Mesendoderm (in vitro differentiated cells): ENCODE measurements at places on chromosomes 13 and 19.
A peak's percentile ranks its signal among the peaks of the same experiment; 100 is the strongest.

DNA sequence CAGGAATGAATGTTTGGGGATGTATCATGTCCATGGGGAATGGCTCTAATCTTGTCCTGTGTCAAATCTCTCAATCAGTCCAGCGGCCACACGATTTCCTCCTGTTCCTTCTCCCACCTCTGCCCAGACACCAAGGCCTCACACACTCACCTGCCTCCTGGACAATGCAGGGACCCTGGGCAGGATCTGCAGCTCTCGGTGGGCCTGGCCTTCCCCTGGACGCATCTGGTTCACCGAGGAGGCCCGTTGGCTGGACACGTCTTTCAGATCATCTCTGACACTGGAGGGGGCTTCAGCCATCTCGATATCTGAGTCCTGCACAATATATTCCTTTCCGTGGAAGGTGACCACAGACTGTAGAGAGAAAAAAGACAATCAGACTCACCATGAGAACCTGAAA is 21.4 kb downstream of the ZSCAN5C start:
- DNase-seq, result no peak

DNA sequence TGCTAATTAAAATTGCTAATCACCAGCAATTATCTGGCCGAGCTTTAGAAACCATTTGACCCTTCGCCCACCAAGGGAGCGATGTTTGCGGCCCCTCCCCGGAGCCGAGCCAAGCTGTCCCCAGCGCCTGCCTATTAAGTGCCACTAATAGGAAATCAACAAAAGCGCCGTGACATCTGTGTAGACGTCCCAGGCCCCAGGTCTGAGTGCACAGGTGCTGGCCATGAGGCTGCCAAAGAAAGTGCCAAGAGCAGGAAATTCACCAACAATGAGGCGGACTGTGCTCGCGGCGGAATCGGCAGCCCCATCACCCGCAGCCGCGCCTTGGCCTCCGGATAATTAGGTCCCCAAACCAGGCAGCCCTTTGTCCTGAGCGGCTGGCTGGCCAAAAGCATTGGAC is 44.5 kb upstream of the SPACA7 start:
- no peak for DNase-seq

DNA sequence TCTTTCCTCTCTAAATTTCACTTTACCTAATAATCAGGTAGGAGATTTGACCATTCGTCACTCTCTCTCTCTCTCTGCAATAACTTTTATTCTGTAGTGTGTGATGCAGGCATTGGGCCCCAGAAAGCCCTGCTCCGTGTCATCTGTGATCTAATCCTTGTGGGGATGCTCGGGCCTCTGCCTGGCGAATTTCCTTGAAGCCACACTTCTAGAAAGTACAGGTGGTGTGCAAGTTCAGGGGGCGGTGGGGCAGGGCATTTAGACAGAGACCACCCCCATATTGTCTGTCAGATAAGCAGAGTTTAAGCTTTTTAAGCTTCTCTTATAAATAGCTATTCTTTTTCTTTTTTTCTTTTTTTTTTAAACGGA is 53.4 kb upstream of the GPR12 start:
- no peak for DNase-seq

DNA sequence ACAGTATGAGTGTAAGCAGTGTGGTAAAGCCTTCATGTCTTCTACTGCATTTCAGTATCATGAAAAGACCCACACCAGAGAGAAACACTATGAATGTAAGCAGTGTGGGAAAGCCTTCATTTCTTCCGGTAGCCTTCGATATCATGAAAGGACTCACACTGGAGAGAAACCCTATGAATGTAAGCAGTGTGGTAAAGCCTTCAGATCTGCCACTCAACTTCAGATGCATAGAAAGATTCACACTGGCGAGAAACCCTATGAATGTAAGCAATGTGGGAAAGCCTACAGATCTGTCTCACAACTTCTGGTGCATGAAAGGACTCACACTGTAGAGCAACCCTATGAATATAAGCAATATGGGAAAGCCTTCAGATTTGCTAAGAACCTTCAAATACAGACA is 12.8 kb downstream of the ZNF844 start:
- DNase-seq, result no peak

- DNase-seq, result no peak
These were observed 477.9 kb upstream of the MIR17HG start for GRCh38 chr13:90869580-90869979.

- DNase-seq, result peak; percentile 70
These were observed 25.8 kb downstream of the CACNG6 start for GRCh38 chr19:54017261-54017660.

DNA sequence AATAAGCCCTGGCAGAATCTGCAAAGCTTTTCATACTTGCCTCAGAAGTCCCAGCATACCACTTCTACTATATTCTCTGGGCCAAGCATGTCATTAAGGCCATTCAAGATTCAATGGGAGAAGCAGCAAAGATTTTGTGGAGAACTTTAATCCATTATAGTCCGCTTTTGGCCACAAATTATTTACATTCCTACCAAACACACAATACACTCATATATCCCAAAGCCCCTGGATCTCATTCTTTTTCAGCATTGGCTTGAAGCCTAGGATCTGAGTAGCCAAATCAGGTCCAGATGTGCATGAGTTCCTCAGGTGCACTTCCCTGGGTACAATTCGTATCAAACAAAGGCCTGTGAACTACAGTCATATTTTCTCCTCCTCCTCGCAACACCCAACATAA is 203.4 kb downstream of the NDFIP2 start:
- DNase-seq, result no peak

GRCh38 chr13:28220166-28220565 is 81.8 kb downstream of the PAN3 start:
- DNase-seq, result no peak

DNA sequence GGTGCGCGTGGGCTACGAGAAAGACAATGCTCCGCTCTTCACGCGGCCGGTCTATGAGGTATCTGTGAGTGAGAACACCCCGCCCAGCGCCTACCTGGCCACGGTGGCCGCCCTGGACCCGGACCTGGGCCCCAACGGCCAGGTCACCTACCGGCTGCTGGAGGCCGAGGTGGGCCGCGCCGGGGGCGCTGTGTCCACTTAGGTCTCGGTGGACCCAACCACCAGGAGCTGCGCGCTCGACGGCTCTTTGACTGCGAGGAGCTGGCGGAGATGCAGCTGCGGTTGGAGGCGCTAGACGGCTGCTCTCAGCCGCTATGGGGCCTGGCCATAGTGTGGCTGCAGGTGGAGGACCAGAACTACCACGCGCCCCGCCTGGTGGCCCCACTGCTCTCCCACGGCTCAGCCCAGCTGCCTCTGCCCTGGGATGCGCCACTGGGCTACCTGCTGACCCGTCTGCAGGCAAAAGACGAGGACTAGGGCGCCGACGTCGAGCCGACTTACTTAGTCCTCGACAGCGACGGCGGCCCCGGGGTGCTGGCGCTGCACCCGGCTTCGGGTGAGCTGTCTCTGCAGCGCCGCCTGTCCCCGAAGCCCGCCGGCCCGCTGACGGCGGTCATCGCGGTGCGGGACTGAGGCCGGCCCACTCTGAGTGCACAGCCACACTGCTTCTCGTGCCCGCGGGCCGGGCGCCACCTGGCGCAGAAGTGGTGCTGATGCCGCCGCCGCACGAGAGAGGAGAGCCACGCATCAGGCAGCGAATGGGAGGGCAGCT is 173.0 kb downstream of the OLFM4 start:
- peak; percentile 53 for DNase-seq

GRCh38 chr13:74174810-74175209 is 40.6 kb upstream of the KLF12 start:
- DNase-seq, result no peak

GRCh38 chr13:98686270-98686669 is 66.2 kb downstream of the SLC15A1 start:
- no peak for DNase-seq

- DNase-seq, result no peak
These were observed 56.7 kb upstream of the MED4 start for GRCh38 chr13:48151363-48152161.

DNA sequence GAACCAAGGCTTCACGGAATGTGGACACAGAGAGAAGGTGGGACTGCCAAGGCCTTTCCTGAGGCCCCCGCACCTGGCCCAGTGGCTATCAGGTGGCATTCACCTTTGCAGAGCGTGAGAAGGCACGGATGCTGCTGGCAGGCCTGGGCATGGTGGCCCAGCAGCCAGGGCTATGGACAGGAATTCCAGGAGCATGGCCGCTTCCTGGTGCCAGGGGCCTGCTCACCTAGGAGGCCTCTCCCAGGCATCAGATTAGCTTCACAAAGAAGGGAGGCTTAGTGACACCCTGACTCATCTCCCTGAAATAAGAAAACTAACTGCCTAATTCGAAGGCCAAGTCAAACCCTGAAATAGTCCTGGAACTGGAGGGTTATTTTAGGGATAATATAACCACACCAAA is 155.8 kb downstream of the TEX29 start:
- no peak for DNase-seq

DNA sequence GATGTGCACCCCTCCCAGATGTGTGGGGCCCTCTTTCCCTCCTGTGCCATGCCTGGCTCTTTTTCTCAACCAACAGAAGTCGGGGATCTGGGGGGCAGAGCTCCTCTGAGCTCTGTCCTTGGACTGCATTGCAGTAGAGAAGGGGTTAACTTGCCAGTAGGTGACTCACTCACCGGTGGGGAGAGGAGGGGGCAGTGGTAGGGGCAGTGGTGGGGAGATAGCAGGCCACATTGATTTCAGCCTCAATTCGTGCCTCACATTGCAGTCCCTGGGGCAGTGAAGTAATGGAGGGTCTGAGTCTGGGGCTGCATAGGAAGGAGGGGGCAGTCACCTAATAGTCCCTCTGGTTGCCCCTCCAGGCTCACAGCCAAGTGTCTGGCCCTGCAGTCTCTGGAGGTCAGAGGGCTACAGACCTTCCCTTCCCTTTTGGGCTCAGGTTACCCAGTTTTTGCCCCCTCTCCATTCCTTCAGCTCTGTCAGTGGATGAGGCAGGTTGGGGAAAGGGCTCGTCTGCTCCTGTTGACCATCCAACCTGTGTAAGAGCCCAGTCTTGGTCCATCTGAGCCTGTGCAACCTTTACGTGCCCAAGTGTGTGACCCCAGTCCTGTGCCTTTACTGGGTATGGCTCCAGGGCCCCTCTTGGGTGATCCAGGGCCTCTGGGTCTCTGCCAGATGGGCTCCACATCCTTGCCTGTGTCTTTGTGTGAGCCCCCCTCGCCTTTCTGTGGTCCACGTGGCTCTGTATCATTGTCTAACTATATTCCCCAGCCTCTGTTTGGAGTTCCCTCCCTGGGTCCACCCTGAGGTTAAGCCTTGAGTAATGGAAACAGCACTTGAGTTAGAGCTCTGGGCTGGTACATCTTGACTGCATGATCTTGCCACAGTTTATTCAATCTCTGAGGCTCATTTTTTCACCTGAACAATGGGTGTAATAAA is 13.0 kb downstream of the CIC start:
- DNase-seq, result peak; percentile 80

GRCh38 chr19:2055931-2056836 is 5.1 kb upstream of the MKNK2 start:
- DNase-seq, result peak; percentile 78

- peak; percentile 42 for DNase-seq
These were observed 20.3 kb downstream of the RFXAP start for GRCh38 chr13:36839281-36839680.

GRCh38 chr13:91540158-91540736 is 141.8 kb downstream of the GPC5 start:
- DNase-seq, result no peak

DNA sequence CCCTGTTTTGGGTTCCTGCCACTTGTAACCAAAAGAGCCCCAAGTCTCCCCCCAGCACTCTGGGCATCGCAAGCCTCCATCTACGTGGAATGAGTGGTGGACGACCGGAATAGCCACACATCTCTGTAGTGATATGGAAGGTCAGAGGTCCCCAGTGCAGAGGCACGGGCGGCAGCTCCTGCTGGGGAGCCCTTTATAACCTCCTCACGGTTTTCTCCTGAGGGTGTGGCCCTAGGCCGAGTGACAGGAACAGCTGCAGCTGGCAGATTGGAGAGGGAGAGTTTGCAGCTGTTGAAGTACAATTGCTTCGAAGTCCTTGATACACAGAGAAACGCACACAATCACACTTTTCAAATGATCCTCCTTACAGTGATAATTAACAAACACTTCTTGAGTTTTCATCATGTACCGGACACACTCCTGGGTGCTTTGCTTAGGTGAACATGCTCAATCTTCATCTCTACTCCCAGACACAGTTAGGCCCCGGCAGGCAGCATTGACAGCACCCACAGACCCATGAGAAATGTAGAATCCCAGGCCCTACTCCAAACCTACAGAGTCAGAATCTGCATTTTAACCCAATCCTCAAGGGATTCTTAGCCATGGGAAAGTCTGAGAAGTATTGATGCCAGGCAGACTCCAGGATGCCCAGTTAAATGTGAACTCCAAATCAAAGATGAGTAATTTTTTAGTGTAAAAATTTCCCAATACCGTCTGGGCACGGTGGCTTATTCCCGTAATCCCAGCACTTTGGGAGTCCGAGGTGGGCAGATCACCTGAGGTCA is 4.9 kb upstream of the ZNF787 start:
- no peak for DNase-seq

DNA sequence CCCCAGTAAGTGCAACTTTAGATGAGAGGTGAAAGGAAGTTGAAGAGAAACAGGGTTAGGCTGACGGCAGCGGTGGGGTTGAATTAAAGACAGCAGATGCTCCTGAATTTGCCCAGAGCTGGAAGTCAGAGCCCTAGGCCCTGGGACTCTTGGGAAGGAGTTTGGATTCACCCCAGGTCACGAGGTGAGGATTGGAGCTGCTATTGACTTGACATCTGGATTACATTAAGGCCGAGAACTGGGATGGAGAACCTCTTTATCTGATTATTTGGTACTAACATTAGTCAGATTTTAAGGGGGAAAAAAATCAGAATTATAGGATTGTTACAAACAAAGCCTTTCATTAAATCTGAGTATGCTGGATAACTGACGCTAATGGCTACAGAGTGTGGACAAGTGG is 367.2 kb downstream of the ZNF536 start:
- no peak for DNase-seq
